ENCODE measurements at places on chromosomes 12 and 14. TPM values are rescaled to one million over a fixed set of nuclear protein-coding genes. Genes with fewer than 3 reads are reported as not detected.
A peak's percentile ranks its signal among the peaks of the same experiment; 100 is the strongest.

GRCh38 chr14:68210729-68211299, 391.2 kb downstream of the RAD51B start:
- DNase-seq = peak; percentile 84

DNA sequence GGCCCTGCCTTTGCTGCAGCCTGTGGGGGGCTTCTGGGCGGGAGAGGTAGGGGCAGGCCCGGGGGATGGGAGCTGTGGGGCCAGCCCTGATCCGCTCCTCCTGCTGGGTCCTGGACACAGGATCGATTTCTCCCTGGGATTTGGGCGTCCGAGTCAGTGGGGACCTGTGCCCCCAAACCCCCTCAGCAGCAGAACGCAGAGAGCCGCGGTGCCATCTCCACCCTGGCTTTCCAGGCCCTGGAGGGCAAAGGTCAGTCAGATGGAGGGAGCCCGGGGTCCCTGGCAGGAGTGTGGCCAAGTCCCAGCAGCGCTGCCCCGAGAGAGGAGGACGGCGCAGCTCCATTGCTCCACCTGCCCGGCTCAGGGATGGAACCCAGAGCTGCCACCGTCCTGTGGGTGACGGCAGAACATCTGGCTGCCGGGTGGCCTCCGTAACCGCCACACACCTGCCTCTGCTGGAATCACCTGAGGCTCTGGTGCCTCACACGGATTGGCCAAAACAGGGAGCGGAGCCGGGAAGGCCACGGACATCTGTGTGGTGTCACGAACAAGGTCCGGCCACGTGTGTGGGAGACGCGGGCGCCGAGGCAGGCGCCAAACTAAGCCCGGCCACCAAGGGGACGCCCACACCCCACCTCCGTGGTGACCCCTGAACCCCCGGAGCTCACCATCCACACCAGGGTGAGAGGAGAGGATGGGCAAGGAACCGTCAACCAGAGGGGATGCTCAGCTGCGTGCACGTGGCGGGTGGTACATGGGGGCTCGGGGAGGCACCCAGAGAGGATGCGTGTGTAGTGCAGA, 80.3 kb upstream of the FBRSL1 start:
- DNase-seq = no peak

- DNase-seq = no peak
Measured at GRCh38 chr12:34403706-34404376, 381.5 kb downstream of the ALG10 start.

- no peak for DNase-seq
Measured at GRCh38 chr14:32698831-32699230, 239.8 kb upstream of the NPAS3 start.

GRCh38 chr12:25993901-25994651, 35.6 kb downstream of the RASSF8 start:
- no peak for DNase-seq

DNA sequence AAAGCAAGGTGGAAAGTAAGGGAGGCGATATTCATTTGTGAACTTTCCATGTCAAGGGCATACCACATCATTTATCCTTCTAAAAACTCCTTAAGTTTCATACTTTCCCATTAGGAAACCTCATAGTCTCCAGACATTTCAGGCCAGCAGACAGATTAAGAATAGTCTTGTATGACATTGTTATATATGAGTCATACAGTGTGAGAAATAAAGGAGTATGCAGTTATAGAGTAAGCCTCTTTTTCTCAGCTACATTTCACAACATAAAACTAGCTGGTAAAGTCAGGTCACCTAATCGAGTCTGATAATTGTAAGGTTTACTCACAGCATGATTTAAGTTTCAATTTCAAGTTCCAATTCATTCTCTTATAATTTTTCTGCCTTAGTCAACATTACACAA, 164.3 kb downstream of the GRIP1 start:
- DNase-seq = peak; percentile 22

DNA sequence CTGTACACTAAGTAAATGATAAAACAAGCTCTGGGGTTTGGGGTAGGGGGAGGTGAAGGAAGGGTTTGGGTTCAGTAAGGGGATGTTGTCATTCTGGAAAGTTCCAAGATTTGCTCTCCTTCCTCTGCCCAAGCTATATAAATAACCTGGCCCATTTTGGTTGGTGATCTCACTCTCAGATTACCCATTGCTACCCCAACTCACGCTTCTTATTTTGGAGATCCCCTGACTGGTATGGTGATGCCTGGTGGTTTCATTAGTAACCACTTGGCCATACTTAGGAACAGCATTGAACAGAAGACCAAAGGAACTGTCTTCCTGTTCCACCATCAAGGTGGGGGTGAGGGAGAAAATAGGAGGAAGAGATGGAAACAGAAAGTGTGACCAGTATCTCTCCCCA, 259.6 kb upstream of the TBX3 start:
- no peak for DNase-seq

- DNase-seq = peak; percentile 81
Measured at GRCh38 chr12:10153271-10154144, 18.4 kb downstream of the OLR1 start.

- no peak for DNase-seq
Measured at GRCh38 chr12:5588591-5588990, 156.7 kb downstream of the NTF3 start.

GRCh38 chr12:58775396-58775795, 144.9 kb downstream of the LRIG3 start:
- DNase-seq = no peak

- no peak for DNase-seq
Measured at GRCh38 chr14:52013984-52014600, 24.7 kb downstream of the RTRAF start.

DNA sequence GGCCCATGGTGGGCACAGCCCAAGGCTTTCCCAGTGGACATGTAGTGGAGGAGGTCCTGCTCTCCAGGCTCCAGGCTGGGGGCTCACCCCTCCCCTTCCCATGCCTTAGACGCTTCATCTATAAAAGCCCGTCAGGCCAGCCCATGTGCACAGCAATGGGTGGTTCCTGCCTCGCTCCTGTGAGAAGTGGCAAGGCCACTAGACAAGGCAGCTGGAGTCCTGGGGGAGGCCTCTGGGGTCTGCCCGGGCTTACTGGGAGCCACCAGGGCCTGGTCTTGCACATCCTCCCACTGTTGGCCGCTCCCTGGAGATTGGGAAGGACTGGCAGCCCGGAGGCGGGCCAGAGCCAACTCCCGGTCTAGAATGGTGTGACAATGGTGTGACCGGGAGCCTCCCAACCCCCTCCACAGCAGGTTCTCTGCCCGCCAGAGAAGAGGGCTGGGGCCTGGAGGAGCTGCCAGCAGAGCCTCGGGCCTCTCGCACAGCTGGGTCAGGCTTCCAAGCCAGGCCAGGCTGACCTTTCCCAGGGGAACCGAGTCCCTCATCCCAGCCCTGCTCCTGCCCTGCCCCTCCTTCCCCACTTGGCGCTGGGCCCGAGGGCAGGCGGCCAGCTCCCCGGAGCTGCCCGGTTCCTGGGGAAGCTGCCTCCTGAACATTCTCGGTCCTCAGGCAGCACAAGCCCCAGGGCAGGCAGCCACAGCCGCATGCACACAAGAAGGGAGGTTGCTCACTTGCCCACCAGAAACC, 97.9 kb downstream of the RFLNA start:
- DNase-seq = peak; percentile 81

- DNase-seq = no peak
Measured at GRCh38 chr12:96171905-96172304, 22.3 kb upstream of the ELK3 start.

DNA sequence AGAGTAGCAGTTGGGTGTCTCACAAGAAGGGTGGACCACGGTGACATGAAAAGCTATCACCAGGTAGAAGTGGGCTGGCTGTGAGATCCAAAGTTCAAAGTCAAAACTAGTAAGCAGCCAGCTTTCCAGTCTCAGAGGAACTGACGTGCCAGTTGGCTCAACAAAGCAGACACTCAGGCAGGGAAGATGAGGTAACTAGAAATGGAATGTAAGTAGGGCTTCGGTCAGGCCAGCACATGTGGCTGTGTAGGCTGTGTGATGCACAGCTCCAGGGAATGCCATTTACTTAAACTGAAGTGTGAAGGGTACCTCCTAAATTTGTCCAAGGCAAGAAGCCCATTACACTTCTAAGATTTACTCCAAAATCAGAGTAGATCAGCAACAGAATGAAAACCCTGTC, 43.6 kb downstream of the PTPRR start:
- no peak for DNase-seq

DNA sequence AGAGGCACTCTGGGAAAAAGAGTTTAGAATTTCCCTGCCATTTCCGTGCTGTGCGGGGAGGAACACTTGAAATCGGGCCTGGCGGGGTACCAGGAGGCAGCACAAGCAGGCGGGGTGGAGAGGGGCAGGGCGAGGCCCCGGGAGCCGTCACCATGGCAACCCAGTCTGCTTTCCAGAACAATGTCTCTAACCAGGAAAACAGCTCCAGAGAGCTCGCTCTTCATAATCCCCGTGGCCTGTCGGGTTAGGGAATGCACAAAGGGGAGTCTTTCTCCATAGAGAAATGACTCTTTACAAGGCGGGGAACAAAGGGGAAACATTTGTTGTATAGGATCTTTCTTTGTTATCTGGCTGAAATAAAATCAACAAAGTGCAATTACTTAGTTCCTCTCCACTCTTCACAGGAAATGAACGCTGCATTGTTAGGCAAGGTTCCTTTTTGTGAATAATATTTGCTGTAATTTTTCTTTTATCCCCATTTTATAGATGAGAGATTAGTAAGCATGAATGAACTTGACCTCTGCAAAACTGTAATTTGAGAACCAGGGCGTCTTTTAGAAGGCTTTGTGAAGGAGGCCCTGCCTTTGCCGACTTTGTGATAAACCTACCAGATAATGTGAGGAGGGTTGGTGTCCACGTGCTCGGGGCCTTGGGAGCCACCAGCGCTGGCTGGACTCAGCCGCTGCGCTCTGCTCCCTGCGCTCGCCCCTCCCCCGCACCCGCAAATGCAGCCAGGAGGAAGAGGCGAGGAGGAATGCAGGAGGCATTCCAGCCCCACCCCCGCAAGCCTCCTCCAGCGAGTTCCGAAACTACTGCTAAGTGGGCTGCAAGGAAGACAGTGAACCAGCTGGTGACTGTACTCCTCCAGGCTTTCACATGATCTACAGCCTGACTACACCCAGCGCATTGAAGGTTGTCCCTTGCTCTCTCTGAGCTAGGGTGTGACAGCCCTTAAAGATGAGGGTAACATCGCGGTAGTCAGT, 105.2 kb upstream of the ATF7IP start:
- DNase-seq = peak; percentile 83

DNA sequence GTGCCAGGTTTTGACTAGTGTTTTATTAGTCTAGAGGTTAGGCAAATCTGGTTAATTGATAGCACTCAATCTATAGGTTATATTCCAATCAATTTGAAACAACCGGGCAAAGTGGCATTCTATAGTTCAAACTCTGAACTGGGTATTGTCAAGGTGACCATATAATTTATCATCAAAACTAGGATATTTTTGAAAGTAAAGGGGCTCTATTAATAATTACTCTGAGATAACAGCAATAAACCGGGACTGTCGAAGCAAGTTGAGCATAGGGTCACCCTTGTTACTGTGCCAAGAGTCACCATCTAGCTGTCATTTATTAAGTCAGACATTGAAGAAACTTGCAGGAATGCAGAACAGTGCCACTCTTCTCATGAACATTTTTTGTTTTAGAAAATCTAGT, 321.2 kb downstream of the RAD51B start:
- DNase-seq = no peak

GRCh38 chr14:73680821-73681220, 33.4 kb downstream of the PNMA1 start:
- DNase-seq = no peak

DNA sequence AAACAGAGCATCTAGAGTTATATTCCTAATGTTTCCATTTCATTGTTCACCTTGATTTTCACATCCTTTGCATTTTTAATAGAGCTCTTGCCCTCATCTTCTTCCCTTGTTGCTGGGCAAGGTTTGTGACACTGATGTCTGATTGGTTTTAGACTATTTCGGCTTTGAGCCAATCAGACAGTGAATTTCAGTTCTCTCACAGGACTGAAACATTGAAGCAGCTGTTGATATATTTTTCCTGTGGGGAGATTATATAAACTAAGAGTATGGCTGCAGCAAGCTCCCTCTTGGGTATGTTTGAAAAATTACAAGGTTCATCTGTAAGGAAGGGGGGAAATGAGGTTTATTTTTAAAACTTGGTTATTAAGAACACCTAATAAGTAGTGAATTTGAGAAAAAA, 51.2 kb downstream of the ATF7IP start:
- DNase-seq = peak; percentile 96

GRCh38 chr12:53695152-53696145, 19.6 kb upstream of the ATP5MC2 start:
- DNase-seq = peak; percentile 55

DNA sequence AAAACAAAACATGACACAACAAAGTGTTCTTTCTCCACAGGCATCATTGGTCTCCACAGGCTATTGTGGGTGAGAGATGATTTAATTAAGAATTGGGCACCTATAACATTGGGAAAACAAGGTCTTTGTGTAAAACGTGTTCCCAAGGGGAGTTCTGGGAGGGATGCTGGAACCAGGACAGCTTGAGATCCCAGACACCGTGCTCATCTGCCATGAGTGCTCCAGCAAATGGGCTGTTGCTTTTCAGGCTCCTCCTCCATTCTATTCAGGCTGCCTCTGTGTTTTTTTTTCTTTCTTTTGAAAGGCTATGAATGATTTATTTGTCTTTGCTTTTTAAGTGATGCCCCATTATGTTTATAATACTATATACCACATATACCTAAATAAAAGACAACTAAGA, 122.4 kb downstream of the DACT1 start:
- DNase-seq = no peak

DNA sequence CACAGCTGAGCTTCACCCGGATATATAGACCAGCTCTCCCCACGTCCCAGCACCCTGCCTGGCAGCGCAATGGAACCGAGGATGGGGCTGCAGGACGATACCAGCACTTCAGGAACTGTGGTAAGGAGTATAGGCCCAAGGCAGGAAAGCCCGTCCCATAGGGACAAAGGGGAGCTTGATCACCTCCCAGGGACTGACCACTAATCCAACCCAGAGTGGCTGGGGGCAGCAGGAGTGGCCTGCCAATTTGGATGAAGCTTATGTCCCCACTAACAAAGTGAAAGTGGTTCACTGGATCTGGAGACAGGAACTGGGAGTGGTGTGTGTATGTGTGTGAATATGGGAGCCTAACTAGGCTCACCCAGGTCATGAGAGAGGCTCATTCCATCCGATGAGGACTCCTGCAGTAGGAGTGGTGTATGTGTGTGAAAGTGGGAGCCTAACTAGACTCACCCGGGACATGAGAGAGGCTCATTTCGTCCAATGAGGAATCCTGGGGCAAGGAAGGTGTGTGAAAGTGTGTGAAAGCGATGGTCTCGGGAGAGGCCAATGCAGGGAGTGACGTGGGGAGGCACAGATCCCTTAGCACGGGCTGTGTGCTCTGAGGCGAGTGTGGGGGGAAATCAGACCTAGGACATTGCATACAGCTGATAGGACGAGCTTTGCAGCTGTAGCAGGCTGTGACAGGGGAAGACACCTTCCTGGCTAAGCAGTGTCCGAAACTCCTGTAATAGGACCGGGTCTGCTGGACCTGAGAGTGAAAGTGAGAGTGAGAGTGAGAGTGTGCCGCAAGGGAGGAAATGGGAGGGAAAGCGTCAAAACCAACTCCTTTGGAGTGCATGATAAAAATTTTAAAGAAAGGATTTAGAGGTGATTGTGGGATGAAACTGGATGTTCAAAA, 25.7 kb downstream of the KLRK1 start:
- peak; percentile 77 for DNase-seq

Gene EMP1
- total RNA-seq = 577 TPM

Gene OR4L1
- total RNA-seq = not detected

Gene ASIC1
- total RNA-seq = 0.55 TPM

Gene TBX3
- 1.1 TPM for total RNA-seq

Gene SLC16A7
- total RNA-seq = 8.4 TPM

Gene FAM181A
- not detected for total RNA-seq

Gene MMP19
- 0.31 TPM for total RNA-seq

Gene MSI1
- total RNA-seq = not detected

Gene A2M
- total RNA-seq = 6.5 TPM

Gene OR10A7
- total RNA-seq = not detected

Gene SLCO1C1
- total RNA-seq = 1.9 TPM

Gene TAS2R9
- not detected for total RNA-seq

Gene FOXM1
- 136 TPM for total RNA-seq
